ENCODE measurements at places on chromosomes 3 and 15. TPM values are rescaled to one million over a fixed set of nuclear protein-coding genes. Genes with fewer than 3 reads are reported as not detected.

The MPI gene
- 118 TPM for total RNA-seq

The SPINK8 gene
- total RNA-seq, result not detected

DNA sequence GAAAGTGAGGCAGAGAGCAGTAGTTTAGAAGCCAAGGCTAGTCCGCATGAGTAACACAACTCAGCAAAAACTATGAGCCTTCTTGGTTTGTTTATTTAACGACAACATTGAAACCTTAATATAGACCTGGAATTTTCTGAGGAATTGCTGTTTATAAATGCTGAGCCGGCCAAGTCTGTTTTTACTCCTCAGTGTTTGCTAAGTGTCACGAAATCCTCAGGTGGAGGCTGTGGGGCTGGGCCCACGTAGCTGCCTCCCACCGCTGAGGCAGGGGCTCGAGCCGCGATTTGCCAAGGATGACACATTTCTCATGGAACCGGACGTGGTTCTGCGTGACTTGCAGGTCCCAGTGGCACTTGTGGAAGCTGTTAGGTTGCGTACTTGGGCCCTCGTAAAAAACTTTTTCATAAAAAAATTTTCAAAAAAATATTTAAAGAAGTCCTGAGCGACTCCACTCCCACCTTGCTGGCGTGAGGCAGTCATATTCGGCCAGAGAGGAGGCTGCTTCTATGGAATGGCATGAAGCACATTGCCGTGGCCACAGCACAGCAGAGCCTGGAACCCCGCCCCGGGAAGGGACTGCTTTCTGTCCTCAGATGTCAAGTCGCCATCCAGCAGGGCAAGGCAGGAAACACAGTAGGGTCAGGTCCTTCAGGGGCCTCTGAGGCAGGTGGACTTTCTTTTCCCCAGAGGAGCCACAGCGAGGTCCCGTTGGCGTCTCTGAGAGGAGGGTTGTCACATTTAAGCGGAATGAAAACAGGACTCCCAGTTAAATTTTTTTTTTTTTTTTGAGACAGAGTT is 64.8 kb upstream of the PCSK6 start:
- H3K27me3 ChIP-seq, result no peaks in the 10 kb centered on the region
- H3K4me1 ChIP-seq, result no peaks in the 10 kb centered on the region
- no peak overlapping the region for H3K27ac ChIP-seq
- no peak for DNase-seq

DNA sequence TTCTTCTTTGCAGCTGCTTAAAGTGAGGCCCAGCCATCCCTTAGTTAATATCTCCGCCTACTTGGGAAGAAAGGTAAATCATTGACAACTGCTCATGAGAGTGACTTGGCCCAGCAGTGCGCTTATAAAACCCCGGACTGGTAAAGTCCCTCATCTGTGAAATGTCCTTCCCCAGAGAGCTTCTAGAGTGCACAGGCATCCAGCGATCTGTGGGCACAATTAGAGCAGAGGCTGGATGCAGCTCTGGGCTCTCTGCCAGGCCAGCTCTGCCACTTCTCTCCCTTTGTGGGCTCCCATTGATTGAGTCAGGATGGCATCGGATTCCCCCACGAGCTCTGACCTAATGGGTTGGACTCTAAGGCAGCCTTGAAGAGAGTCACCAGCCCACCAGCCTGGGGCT is 219.0 kb upstream of the LINGO1 start:
- H3K4me1 ChIP-seq, result no peaks in the 10 kb centered on the region
- DNase-seq, result no peak
- H3K27ac ChIP-seq, result no peak overlapping the region
- no peak overlapping the region for H3K4me3 ChIP-seq
- no peaks in the 10 kb centered on the region for H3K36me3 ChIP-seq

The CD47 gene
- total RNA-seq, result 24.5 TPM

DNA sequence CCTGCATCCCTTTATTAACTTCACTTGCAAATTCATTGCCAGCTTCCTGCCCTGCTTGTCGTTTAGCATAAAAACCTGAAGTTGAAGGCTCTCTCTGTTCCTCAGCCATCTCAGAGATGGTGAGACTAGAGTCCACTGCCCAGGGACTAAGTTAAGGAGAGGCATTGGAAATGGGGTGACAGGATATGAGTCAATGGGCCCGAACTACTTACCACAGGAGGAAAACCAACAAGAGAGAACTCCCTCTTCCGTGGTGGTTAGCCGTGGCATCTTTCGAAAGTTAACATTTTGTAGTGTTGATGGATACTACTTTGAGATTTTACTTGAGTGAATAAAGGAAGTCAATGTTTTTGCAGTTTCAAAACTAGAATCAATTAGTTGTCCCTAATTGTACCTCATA is 65.3 kb downstream of the LRTM1 start:
- no peaks in the 10 kb centered on the region for H3K4me1 ChIP-seq
- H3K4me3 ChIP-seq, result no peak overlapping the region
- no peaks in the 10 kb centered on the region for H3K36me3 ChIP-seq

GRCh38 chr15:74157868-74158827 is 15.4 kb upstream of the ISLR start:
- no peak for DNase-seq
- H3K36me3 ChIP-seq, result no peaks in the 10 kb centered on the region
- H3K4me1 ChIP-seq, result peaks cover 25% of the 10 kb centered on the region

DNA sequence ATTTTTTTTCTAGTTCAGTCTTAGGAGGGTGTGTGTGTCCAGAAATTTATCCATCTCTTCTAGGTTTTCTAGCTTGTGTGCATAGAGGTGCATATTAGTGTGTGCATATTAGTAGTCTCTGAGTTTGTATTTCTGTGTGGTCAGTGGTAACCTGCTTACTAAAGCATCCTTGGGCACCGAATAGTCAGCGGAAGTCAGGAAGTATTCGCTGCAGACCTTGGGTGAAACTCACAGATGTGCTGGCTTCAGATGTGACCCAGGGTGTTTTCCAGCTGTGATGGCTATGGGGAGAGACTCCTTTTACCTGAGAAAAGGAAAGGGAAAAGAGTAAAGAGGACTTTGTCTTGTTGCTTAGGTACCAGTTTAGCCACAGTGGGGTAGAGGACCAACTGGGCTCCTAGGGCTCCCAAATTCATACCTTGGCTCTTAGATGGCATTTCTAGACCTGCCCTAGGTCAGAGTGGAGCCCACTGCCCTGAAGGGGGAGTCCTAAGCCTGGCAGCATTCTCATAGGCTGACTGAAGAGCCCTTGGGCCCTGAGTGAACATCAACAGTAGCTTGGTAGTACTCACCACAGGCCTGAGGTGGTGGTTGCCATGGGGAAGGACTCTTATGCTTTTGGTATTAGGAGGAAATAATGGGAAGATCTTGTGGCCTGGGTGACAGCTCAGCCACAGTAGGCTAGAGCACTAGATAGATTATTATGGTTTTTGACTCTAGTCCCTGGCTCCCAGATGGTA is 286.0 kb upstream of the ZPLD1 start:
- DNase-seq, result no peak
- no peak overlapping the region for H3K27ac ChIP-seq
- H3K36me3 ChIP-seq, result no peaks in the 10 kb centered on the region
- no peak overlapping the region for H3K4me3 ChIP-seq
- no peaks in the 10 kb centered on the region for H3K4me1 ChIP-seq

- no peaks in the 10 kb centered on the region for H3K4me1 ChIP-seq
- no peak for DNase-seq
- H3K4me3 ChIP-seq, result no peak overlapping the region
- no peak overlapping the region for H3K27ac ChIP-seq
Measured at GRCh38 chr3:192121923-192122322, 605.4 kb downstream of the FGF12 start.

- no peaks in the 10 kb centered on the region for H3K27me3 ChIP-seq
- no peaks in the 10 kb centered on the region for H3K36me3 ChIP-seq
- no peak for DNase-seq
- H3K4me1 ChIP-seq, result peaks cover 13% of the 10 kb centered on the region
- no peak overlapping the region for H3K4me3 ChIP-seq
Measured at GRCh38 chr3:50302095-50303012, 1.0 kb downstream of the HYAL1 start.

GRCh38 chr3:53828581-53828980 is 17.6 kb downstream of the CHDH start:
- no peaks in the 10 kb centered on the region for H3K36me3 ChIP-seq
- no peaks in the 10 kb centered on the region for H3K4me1 ChIP-seq
- H3K27me3 ChIP-seq, result no peaks in the 10 kb centered on the region
- H3K4me3 ChIP-seq, result no peak overlapping the region
- no peak overlapping the region for H3K27ac ChIP-seq

- H3K27me3 ChIP-seq, result no peaks in the 10 kb centered on the region
- peaks cover 2% of the 10 kb centered on the region for H3K4me1 ChIP-seq
- H3K4me3 ChIP-seq, result no peak overlapping the region
- DNase-seq, result no peak
Measured at GRCh38 chr15:50880651-50881114, 27.8 kb upstream of the AP4E1 start.

DNA sequence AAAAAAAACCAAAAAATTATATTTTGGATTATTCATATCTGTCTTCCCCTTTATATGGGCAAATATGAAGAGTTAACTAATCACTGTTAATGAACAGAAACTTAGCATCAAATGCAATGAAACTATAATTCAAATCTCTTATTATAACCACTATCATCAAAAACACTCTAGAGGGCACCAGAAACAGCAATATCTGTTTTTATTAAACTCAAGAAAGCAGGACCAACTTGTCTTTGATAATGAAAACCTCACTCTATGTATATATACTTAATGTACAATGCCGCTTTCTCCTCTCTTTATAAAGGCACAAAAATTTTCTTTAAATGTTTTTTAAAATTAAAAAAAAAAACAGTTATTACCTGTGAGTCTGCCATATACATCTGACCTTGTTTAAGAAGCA is 92.7 kb downstream of the UACA start:
- no peak overlapping the region for H3K4me3 ChIP-seq
- H3K36me3 ChIP-seq, result peaks cover 30% of the 10 kb centered on the region
- no peaks in the 10 kb centered on the region for H3K27me3 ChIP-seq
- H3K27ac ChIP-seq, result no peak overlapping the region

- H3K36me3 ChIP-seq, result peaks cover 5% of the 10 kb centered on the region
- no peaks in the 10 kb centered on the region for H3K27me3 ChIP-seq
- H3K4me1 ChIP-seq, result peaks cover 34% of the 10 kb centered on the region
- no peak for DNase-seq
- H3K4me3 ChIP-seq, result no peak overlapping the region
- no peak overlapping the region for H3K27ac ChIP-seq
Measured at GRCh38 chr15:48409623-48410022, 78.4 kb downstream of the DUT start.

The MEIS2 gene
- total RNA-seq, result 11.5 TPM

DNA sequence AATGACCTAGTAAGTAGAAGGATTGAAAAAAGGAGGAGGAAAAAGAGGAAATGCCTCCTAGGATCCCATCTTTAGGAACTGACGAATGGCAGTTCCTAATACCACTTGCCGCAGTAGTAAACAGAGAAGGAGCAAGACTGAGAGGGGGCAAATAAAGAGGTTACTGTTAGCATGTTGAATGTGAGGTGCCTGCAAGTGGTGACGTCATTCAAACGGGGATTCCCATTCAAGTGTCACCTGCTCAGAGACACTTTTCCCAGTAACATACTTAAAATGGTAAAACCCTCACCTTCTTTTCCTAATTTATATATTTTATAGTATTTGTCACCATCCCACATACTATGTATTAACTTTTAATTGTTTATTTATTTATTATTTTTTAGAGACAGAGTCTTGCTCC is 178.9 kb downstream of the IL5RA start:
- H3K27ac ChIP-seq, result no peak overlapping the region
- peaks cover 5% of the 10 kb centered on the region for H3K36me3 ChIP-seq
- no peaks in the 10 kb centered on the region for H3K27me3 ChIP-seq
- no peak overlapping the region for H3K4me3 ChIP-seq
- DNase-seq, result no peak
- H3K4me1 ChIP-seq, result no peaks in the 10 kb centered on the region

GRCh38 chr3:39106281-39106811 is 1.1 kb downstream of the GORASP1 start:
- peaks cover 21% of the 10 kb centered on the region for H3K4me1 ChIP-seq
- DNase-seq, result no peak
- H3K27ac ChIP-seq, result peak overlapping the region; percentile 99
- H3K27me3 ChIP-seq, result no peaks in the 10 kb centered on the region

- peak overlapping the region; percentile 81 for H3K4me3 ChIP-seq
- H3K27ac ChIP-seq, result no peak overlapping the region
- no peaks in the 10 kb centered on the region for H3K27me3 ChIP-seq
- peaks cover 17% of the 10 kb centered on the region for H3K36me3 ChIP-seq
Measured at GRCh38 chr15:99731336-99732123, 1.7 kb downstream of the LYSMD4 start.

The UBE3A gene
- 34.1 TPM for total RNA-seq

The HHLA2 gene
- total RNA-seq, result not detected

The OXTR gene
- 150 TPM for total RNA-seq

- H3K4me1 ChIP-seq, result peaks cover 4% of the 10 kb centered on the region
- H3K27me3 ChIP-seq, result no peaks in the 10 kb centered on the region
- H3K36me3 ChIP-seq, result no peaks in the 10 kb centered on the region
- no peak overlapping the region for H3K27ac ChIP-seq
Measured at GRCh38 chr15:99099661-99100060, 5.2 kb upstream of the SYNM start.

DNA sequence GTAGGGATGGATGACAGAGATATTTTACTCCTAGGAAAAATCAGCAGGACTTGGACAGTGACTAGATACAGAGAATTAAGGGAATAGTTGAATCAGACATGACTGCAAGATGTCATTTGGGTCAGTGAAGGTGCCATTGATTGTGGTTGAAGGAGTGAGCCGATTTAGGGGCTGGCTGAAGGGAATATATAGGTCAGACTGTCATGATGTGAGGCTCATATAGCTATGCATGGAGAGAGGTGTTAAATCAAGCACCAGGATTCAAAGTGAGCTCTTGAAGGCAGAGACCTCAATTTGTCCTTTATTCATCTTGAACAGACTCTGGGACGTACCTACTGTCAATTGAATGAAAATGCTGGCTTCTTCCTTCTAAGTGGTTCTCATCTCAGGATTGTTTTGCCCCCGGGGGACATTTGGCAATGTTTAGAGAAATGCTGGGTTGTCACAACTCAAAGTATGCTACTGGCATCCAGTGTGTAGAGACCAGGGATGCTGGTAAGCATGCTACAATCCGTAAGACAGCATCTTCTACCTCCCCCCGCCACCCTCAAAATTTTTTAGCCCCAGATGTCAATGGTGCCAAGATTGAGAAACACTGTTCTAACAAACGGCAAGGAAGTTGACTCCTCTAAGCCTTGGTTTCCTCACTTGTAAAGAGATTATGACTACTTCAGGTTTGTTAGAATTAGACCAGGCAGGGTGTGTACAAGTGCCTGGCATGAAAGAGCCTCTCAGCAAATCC is 7.8 kb downstream of the ATP2C1 start:
- H3K27ac ChIP-seq, result no peak overlapping the region
- H3K4me3 ChIP-seq, result no peak overlapping the region
- no peak for DNase-seq
- no peaks in the 10 kb centered on the region for H3K27me3 ChIP-seq
- H3K36me3 ChIP-seq, result no peaks in the 10 kb centered on the region
- no peaks in the 10 kb centered on the region for H3K4me1 ChIP-seq

The ACKR2 gene
- 24.5 TPM for total RNA-seq

- H3K4me3 ChIP-seq, result peak overlapping the region; percentile 65
- peak overlapping the region; percentile 97 for H3K27ac ChIP-seq
- H3K27me3 ChIP-seq, result no peaks in the 10 kb centered on the region
- peaks cover 45% of the 10 kb centered on the region for H3K4me1 ChIP-seq
- DNase-seq, result no peak
- H3K36me3 ChIP-seq, result no peaks in the 10 kb centered on the region
Measured at GRCh38 chr15:92904722-92905571, 4.8 kb downstream of the CHD2 start.
